Lung microvascular endothelial cell (primary cell): ENCODE measurements at places on chromosomes 7 and 10.
A peak's percentile ranks its signal among the peaks of the same experiment; 100 is the strongest.

DNA sequence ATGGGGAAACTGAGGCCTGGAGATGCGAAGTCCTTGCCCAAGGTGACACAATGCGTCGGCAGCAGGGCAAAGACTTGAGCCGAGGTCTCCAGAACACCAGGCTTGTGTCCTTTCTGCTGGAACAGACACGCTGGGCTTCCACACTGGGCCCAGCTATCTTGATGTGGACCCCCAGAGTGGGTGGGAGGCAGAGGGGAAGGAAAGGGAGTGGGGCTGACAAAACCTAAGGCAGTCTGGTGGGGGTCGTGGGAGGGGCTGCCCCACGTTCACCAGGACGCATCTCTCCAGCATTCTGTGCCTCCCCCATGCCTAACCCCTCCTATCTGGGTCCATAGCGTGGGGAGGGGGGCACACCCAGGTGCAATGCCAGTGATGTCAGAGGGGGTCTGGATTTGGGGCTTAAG, 38.1 kb downstream of the PPIF start:
- DNase-seq = no peak

DNA sequence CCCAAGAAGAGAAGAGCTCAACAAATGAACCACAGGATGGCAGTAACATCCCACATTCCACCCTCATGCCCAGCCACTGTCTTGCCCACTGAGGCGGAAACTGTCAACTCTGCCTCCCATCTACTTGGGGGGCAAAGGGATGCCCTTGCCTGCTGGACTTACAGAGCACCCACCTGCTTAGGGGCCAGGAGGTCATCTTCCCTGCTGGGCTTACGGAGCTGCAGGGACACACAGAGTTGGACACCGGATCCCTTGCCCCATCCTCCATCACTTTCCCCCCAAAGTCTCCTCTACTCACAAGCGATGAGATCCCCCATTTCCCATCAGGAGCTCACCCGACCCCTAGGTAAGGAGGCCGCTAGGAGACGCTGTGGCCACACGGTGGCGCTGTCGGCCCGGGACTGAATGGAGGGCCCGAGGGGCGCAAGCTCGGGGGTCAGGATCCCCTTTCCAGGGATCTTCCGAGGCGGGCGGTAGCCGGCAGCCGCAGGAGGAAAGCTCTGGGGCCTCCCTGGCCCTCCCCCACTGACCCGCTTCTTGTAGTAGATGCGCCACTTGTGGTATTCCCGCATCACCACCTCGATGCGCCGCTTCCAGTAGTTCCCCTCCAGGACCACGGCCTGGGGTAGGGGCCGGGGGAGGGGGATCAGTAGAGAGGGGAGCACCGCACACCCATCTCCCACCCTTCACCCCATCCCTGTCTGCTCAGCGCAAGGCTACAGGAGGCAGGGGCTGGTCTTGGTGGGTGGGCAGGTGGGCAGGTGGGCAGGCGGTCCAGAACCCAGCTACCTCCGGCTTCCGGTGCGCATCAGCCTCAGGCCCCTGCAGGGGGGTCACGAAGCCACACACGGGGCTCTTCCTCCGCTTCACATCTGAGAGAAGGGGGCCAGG, 17.3 kb downstream of the MLXIPL start:
- DNase-seq = peak; percentile 55

- DNase-seq = no peak
Observed at GRCh38 chr10:72218726-72219125, 2.6 kb upstream of the ASCC1 start.

GRCh38 chr7:93723424-93724124, 149.1 kb upstream of the CALCR start:
- no peak for DNase-seq

DNA sequence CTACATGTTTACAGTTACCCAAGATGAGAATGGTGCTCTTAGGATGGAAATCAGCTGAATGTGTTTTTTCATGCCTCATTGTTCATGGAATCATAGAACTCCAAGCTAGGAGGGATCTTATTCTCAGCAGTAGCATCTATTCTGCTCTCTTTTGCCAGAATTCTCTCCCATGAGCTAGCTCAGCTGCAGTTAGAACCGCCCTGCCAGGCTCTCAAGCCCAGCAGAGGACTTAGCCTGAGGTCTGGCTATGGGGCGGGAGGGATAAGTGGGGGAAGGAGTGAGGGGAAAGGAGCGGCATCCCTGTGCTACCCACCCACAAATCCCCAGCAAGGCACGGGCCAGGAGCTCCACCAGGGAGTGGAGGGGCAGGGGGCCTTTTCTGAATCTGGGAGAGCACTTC, 120.7 kb upstream of the PLXNA4 start:
- no peak for DNase-seq

DNA sequence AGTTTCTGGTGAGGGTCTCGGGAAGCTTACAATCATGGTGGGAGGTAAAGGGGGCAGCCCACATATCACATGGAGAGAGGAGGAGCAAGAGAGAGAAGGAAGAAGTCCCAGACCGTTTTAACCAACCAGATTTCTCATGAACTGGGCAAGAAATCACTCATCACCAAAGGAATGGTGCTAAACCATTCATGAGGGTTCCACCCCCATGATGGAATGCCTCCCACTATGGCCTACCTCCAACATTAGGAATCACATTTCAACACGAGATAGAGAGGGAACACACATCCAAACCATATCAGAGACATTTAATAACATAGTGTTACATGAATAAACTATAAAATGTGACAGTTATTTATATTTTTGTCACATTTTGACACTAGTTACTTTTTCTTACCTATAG, 214.8 kb upstream of the MAGI2 start:
- no peak for DNase-seq

DNA sequence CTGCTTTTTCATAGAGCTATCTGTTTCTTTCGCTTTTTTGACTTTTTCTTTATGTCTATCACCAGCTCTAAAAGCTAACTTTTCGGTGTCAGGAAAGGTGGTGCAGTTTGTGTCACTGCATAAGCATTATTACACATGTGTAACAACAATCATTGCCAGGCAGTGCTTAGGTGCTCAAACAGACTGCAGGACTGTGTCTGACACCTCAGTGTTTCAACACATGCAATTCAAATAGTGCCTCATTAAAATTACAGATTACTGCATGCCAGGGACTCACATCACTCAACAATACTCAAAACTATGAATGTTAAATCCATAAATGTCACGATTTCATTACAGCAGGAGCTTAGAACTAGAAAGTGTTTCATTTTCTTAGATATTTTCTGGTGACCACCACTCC, 265.3 kb upstream of the SMIM30 start:
- DNase-seq = no peak

GRCh38 chr7:96734343-96734742, 24.7 kb upstream of the SEM1 start:
- DNase-seq = no peak

DNA sequence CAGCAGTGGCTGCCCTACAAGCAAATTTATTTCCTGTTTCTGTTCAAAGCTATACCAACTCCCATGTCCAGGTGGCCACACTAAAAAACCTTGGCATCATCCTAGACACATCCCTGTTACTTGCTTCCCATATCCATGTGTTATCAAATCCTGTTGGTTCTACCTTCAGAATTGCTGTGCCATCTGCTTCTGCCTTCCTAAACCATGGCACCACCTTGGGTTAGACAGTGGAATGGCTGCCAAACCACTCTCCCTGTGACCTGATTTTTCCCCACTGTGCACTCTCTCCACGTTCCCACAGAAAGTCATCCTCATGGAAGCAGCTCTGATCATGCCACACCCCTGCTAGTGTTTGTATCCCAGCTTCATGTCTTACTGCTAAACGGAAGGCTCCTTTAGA, 697.6 kb upstream of the GALNT17 start:
- DNase-seq = no peak

DNA sequence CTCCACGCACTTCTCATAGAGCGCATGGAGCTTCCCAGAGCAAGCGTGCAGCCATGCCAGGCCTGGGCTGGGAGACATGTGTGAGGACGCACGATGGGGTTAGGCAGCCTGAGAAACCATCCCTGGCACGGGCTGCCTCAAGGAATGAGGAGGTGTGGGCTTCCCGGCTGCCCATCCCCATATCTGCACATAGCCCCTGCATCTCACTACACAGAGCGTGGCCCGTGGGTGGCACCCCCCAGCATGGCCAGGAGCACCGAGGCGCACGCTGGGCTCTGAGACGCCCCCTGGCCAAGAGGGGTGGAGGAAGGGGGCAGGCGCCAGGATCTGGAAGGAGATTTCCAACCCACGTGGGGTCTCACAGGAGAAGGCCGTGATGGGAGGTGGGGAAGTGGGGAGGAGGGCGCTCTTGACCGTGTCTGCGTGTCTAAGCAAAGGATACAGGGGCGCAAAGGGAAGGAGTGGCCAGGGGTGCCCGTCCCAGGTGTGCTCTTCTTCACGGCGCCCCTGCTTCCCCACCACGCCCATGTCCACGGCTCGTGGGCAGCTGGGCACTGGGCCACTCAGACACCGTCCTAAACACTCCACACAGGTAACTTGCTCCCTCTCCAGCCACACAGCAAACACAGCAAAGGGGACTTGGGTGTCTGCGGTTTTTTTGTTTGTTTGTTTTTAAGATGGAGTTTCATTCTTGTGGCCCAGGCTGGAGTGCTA, 340.5 kb downstream of the PTPRN2 start:
- DNase-seq = no peak

GRCh38 chr7:117135553-117135891, 182.2 kb downstream of the ST7 start:
- no peak for DNase-seq
